ENCODE measurements at places on chromosomes 6 and 20. TPM values are rescaled to one million over a fixed set of nuclear protein-coding genes. Genes with fewer than 3 reads are reported as not detected.

The CST7 gene
- total RNA-seq, result not detected

The PDE10A gene
- 0.16 TPM for total RNA-seq

The TMEM242 gene
- total RNA-seq, result 4.4 TPM

The SMPDL3A gene
- total RNA-seq, result 0.13 TPM

The VNN1 gene
- total RNA-seq, result not detected

The LGSN gene
- total RNA-seq, result not detected

DNA sequence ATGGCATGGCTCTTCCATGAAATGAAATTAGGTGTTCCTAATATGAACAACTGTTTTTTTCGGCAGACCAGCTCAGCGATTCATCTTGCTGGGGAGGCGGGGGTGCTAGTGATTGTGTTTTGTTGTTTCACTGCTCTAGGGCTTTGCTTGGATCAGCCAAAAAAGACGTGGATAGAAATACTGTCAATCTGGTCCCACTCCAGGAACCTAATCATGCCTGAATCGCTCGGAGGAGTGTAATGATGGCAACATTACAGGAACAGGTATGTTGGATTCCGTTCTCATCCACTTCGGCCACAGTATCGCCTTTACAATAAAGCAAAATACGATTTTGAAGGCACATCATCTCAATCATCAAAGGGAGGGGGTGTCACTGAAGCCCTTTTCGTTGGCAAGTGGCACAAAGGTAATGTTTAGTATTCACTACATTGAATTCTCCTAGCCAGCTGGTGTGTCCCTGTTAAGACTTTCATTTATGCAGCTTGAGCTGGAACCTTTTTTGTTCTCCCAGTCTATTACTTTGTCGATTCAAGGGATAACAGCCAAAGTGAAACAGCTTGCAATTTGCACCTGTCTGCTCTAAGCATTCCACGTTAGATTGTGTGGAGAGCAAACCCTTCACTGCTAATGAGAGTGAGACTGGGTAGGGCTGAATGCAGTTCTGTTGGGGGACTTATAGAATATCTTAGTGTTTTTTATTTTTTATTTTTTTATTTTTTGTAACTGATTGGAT, 477.7 kb downstream of the TFAP2A start:
- H3K27ac ChIP-seq, result no peak overlapping the region
- no peaks in the 10 kb centered on the region for H3K27me3 ChIP-seq
- no peaks in the 10 kb centered on the region for H3K4me1 ChIP-seq

- H3K27me3 ChIP-seq, result peaks cover 3% of the 10 kb centered on the region
- no peak overlapping the region for H3K27ac ChIP-seq
- H3K4me3 ChIP-seq, result no peak overlapping the region
- no peaks in the 10 kb centered on the region for H3K4me1 ChIP-seq
Measured at GRCh38 chr6:40340196-40340595, 247.0 kb downstream of the LRFN2 start.

DNA sequence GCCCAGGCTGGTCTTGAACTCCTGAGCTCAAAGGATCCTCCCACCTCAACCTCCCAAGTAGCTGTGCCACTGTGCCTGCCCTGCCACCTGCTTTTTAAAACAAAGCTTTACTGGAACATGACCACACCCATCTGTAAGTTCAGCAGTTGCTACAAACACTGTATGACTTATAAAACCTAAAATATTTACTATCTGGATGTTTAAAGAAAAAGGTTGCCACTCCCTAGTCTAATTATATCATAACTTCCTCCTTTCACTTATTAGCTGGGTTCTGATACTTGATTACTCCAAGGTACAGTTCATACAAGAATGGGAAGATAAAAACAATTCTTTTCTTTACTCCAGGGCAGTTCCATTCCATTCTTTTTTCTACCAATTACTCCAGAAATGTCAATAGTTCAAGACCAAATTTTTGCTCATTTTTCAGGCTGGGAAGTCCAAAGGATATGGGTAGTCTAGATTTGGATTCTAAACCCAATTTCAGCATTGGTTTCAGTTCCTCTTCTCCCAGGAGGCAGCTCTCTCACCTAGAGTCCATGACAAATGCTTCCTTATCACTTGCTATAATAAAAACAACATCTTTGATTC, 63.1 kb downstream of the SEC63 start:
- H3K36me3 ChIP-seq, result peaks cover 2% of the 10 kb centered on the region
- no peak overlapping the region for H3K4me3 ChIP-seq
- no peak overlapping the region for H3K27ac ChIP-seq
- H3K4me1 ChIP-seq, result peaks cover 10% of the 10 kb centered on the region

DNA sequence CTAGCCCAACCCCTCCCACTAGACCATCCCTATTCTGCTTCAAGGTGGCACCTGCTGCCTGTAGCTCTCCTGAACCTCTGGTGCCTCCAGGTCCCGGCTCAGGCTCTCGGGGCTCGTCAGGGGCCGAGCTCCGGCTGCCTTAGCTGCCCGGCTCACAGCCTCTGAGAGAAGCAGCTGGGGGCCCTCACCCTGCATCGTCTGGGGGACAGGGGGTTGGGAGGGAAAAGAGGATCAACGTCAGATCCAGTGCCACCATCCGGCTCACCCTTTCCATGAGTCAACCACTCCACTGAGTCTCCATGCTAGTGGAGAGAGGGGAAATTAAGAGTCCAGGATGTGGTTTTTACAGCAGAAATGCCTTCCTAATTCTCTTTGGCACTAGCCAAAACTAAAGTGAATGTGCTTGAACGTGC, 13.0 kb downstream of the BAG6 start:
- no peak overlapping the region for H3K27ac ChIP-seq
- H3K36me3 ChIP-seq, result peaks cover 49% of the 10 kb centered on the region
- H3K4me1 ChIP-seq, result no peaks in the 10 kb centered on the region
- H3K4me3 ChIP-seq, result no peak overlapping the region
- H3K27me3 ChIP-seq, result no peaks in the 10 kb centered on the region
- DNase-seq, result no peak

DNA sequence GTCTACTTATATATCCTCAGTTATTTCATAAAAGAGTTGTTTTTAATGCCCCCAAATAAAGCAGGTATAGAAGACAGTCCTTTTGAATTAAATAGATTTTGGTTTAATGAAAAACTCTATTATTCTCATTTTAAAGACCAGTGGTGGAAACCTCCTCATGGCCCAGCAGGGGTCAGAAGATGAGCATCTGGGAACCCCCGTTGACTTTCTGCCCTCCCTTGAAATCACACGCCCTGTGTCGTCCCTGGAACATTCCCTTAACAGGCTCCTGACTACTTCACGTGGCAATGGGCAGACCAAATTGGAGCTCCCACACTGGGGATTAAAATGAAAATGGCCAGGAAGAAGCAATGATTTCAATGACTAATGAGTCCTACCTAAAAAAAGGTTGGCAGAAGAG, 220.9 kb downstream of the KIF16B start:
- H3K4me1 ChIP-seq, result no peaks in the 10 kb centered on the region
- H3K36me3 ChIP-seq, result no peaks in the 10 kb centered on the region
- no peak overlapping the region for H3K27ac ChIP-seq
- no peak overlapping the region for H3K4me3 ChIP-seq
- DNase-seq, result no peak

DNA sequence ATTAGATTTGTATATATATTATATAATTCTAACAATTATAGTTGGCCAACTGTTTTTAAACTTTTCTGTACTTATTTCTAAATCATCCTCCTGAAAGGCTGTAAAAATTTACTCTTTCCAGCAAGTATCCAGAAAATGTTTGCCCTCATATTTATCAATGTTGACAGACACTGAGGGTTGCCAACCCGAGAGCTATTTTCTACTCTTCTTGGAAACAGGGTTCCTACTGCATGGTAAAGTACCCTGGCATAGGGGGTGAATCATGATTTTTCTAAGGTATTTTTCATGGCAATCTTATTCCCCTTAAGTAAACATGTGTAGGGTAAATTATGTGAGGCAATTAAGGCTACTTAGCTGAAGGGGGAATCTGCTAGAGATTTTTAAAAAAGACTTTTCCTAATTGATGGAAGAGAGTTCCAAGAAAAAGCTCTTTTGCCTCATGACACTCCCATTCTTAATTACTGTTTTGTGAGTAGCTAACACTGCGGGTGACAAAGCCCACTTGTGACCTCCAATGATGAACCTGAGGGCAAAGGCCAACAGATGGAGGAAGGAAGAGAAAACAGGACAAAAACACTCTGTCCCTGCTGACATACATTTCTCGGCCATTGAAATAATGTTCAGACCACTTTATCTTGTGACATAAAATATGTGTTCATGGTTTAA, 37.9 kb downstream of the GPX5 start:
- H3K27me3 ChIP-seq, result no peaks in the 10 kb centered on the region
- H3K36me3 ChIP-seq, result no peaks in the 10 kb centered on the region
- H3K4me1 ChIP-seq, result no peaks in the 10 kb centered on the region
- H3K27ac ChIP-seq, result no peak overlapping the region
- DNase-seq, result no peak
- no peak overlapping the region for H3K4me3 ChIP-seq

- H3K27me3 ChIP-seq, result 0 out of 2 replicates have a peak, but pooled peaks cover 3% of the 10 kb centered on the region
- H3K4me1 ChIP-seq, result peaks cover 5% of the 10 kb centered on the region
- no peaks in the 10 kb centered on the region for H3K36me3 ChIP-seq
- H3K4me3 ChIP-seq, result no peak overlapping the region
- H3K27ac ChIP-seq, result no peak overlapping the region
- DNase-seq, result no peak
Measured at GRCh38 chr20:22374678-22375590, 209.4 kb downstream of the FOXA2 start.

DNA sequence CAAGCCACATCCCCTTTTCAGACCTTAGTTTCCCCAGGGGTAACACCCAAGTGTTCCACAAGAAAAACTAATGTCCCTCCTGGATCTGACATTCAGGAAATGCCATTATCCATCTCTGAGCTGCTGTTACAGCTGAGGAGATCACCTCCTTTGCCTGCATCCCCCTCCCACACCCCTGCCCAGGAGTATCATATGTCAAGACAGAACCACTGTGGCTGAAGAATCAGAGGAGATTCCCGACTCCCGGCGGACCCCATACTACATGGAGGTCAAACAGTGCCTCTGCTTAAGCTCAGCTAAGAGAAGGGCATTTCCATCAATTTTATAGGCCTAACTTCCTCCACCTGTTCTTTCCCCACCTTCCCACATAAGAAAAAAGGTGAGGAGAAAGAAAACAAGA, 36.8 kb upstream of the LRFN2 start:
- no peak for DNase-seq
- H3K4me1 ChIP-seq, result no peaks in the 10 kb centered on the region
- H3K27ac ChIP-seq, result no peak overlapping the region
- H3K36me3 ChIP-seq, result no peaks in the 10 kb centered on the region
- H3K4me3 ChIP-seq, result no peak overlapping the region

DNA sequence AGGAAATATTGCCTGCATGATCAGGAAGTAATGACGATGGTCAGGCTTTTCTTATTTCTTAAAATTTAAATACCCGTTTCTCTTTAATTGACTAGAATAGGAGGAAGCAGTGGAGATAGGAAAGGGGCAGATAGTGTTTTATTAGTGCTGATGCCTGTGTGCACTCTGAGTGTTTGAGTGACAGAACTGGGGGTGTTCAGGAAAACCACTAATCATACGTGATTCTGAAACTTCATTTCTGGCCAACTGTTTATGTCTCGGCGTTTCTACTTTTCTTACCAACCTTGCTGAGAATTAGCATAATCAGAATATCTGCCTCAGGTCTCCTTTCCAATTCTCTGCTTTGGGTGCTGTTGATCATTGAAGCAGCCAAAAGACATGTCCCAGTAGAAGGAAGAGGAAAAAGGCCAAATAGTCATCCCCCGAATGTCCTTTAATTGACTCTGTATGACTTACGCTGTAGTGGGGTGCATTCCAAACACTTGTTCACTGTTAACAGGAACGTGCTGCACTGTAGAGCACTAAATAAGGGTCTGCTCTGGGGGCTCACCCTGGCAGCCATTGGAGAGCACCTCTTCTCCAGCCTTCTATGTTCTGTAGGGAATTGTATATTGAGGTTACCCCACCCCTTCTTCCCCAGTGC, 152.9 kb downstream of the JARID2 start:
- peak overlapping the region; percentile 58 for H3K4me3 ChIP-seq
- DNase-seq, result peak; percentile 55
- no peaks in the 10 kb centered on the region for H3K27me3 ChIP-seq
- peaks cover 14% of the 10 kb centered on the region for H3K4me1 ChIP-seq
- H3K27ac ChIP-seq, result peak overlapping the region; percentile 56

- DNase-seq, result no peak
- H3K36me3 ChIP-seq, result no peaks in the 10 kb centered on the region
- H3K27ac ChIP-seq, result no peak overlapping the region
- H3K4me1 ChIP-seq, result no peaks in the 10 kb centered on the region
- no peaks in the 10 kb centered on the region for H3K27me3 ChIP-seq
Measured at GRCh38 chr6:57040011-57040410, 6.5 kb upstream of the KIAA1586 start.

DNA sequence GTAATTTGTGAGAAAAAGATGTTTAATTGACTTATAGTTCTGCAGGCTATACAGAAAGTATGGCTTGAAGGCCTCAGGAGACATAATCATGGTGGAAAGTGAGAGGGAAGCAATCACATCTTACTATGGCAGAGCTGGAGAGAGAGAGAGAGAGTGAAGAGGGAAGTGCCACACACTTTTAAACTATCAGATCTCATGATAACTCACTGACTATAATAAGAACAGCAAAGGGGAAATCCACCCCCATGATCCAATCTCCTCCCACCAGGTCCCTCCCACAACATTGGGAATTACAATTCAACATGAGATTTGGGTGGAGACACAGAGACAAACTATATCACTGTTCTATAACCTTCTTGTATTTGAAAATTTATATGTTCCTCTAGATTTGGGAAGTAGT, 117.2 kb upstream of the BMP5 start:
- no peaks in the 10 kb centered on the region for H3K36me3 ChIP-seq
- no peak overlapping the region for H3K27ac ChIP-seq
- H3K4me1 ChIP-seq, result no peaks in the 10 kb centered on the region
- no peak overlapping the region for H3K4me3 ChIP-seq

GRCh38 chr6:124400261-124400999, 561.8 kb upstream of the RNF217 start:
- no peak overlapping the region for H3K27ac ChIP-seq
- no peaks in the 10 kb centered on the region for H3K27me3 ChIP-seq
- H3K4me1 ChIP-seq, result no peaks in the 10 kb centered on the region
- no peak for DNase-seq

DNA sequence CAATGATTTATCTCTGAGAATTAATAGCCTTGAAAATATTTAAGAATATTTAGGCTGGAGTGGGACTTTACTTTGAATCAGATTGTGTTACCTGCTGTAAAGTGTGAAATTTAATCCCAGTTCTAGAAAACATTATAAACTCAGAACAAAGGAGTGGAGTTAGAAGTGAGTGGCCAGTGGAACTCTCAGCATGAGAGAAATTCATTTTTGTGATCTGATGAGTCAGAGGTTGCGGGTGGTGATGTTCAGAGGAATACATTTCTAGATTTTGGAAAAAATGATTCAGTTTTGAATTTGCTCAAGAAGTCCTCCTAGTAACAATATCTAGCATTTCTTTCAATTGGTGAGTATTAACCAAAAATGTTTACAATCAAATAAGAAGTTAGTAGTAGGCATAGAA, 167.5 kb downstream of the ZFAND3 start:
- H3K4me3 ChIP-seq, result no peak overlapping the region
- no peak overlapping the region for H3K27ac ChIP-seq
- no peak for DNase-seq
- H3K4me1 ChIP-seq, result peaks cover 6% of the 10 kb centered on the region

GRCh38 chr6:120056085-120056484, 706.5 kb upstream of the MAN1A1 start:
- no peaks in the 10 kb centered on the region for H3K36me3 ChIP-seq
- no peaks in the 10 kb centered on the region for H3K4me1 ChIP-seq
- DNase-seq, result no peak
- H3K27ac ChIP-seq, result no peak overlapping the region
- H3K4me3 ChIP-seq, result no peak overlapping the region

GRCh38 chr6:150667977-150668716, 68.5 kb downstream of the PLEKHG1 start:
- no peaks in the 10 kb centered on the region for H3K27me3 ChIP-seq
- H3K4me1 ChIP-seq, result no peaks in the 10 kb centered on the region
- H3K27ac ChIP-seq, result no peak overlapping the region
- no peaks in the 10 kb centered on the region for H3K36me3 ChIP-seq

All from GM12878 (cell line).